ENCODE measurements at places on chromosomes 3 and 15. TPM values are rescaled to one million over a fixed set of nuclear protein-coding genes. Genes with fewer than 3 reads are reported as not detected.

The POPDC2 gene
- 65.7 TPM for polyA plus RNA-seq

The TAGLN3 gene
- 1.8 TPM for polyA plus RNA-seq

The IQCF2 gene
- polyA plus RNA-seq: not detected

The TM4SF1 gene
- 64.8 TPM for polyA plus RNA-seq

The GOLGA8S gene
- 0.03 TPM for polyA plus RNA-seq

The ECE2 gene
- polyA plus RNA-seq: 0.49 TPM

The CHCHD4 gene
- 18.2 TPM for polyA plus RNA-seq

The MYRIP gene
- polyA plus RNA-seq: 4.4 TPM

The EXD1 gene
- polyA plus RNA-seq: not detected

The ZNF770 gene
- 17.3 TPM for polyA plus RNA-seq

The LRIG1 gene
- 23.4 TPM for polyA plus RNA-seq

The NRROS gene
- polyA plus RNA-seq: 7.2 TPM

The AADACL2 gene
- 1.4 TPM for polyA plus RNA-seq

The RFT1 gene
- polyA plus RNA-seq: 11.5 TPM

The ITIH1 gene
- polyA plus RNA-seq: 0.70 TPM

The NEK10 gene
- 2.0 TPM for polyA plus RNA-seq

The TFDP2 gene
- 19.1 TPM for polyA plus RNA-seq

The SHC4 gene
- polyA plus RNA-seq: 0.68 TPM

The ZMYND10 gene
- 0.62 TPM for polyA plus RNA-seq

The NCK1 gene
- polyA plus RNA-seq: 31.9 TPM

The MST1R gene
- 6.8 TPM for polyA plus RNA-seq

The CCR9 gene
- not detected for polyA plus RNA-seq

The CPNE9 gene
- 0.18 TPM for polyA plus RNA-seq

The TPRA1 gene
- polyA plus RNA-seq: 41.5 TPM

The ZNF445 gene
- 5.0 TPM for polyA plus RNA-seq

The FGF12 gene
- 0.72 TPM for polyA plus RNA-seq

The SNAP23 gene
- polyA plus RNA-seq: 47.8 TPM

The ESYT3 gene
- polyA plus RNA-seq: 2.4 TPM

The PROS1 gene
- 43.6 TPM for polyA plus RNA-seq

The ACP3 gene
- 0.91 TPM for polyA plus RNA-seq

The FAM43A gene
- polyA plus RNA-seq: 28.5 TPM

The VEPH1 gene
- 0.37 TPM for polyA plus RNA-seq

The SLC27A2 gene
- polyA plus RNA-seq: 1.9 TPM

The PLSCR2 gene
- polyA plus RNA-seq: not detected

The ATP13A5 gene
- polyA plus RNA-seq: not detected

The HACL1 gene
- 15.7 TPM for polyA plus RNA-seq

The C3orf49 gene
- polyA plus RNA-seq: not detected

The LIPC gene
- 0.41 TPM for polyA plus RNA-seq

The SCN11A gene
- 0.32 TPM for polyA plus RNA-seq

The MCF2L2 gene
- polyA plus RNA-seq: 0.44 TPM

The RTP3 gene
- polyA plus RNA-seq: not detected

The SCN10A gene
- polyA plus RNA-seq: not detected

The SNTN gene
- not detected for polyA plus RNA-seq

The DNAJA4 gene
- 18.5 TPM for polyA plus RNA-seq

The SIDT1 gene
- polyA plus RNA-seq: 2.2 TPM

The RBM5 gene
- 88.7 TPM for polyA plus RNA-seq

The CLSTN2 gene
- 1.1 TPM for polyA plus RNA-seq

The CPOX gene
- 12.4 TPM for polyA plus RNA-seq

Data from urinary bladder (tissue), 4 donors.